ENCODE measurements at places on chromosomes 7 and 10. TPM values are rescaled to one million over a fixed set of nuclear protein-coding genes. Genes with fewer than 3 reads are reported as not detected.

DNA sequence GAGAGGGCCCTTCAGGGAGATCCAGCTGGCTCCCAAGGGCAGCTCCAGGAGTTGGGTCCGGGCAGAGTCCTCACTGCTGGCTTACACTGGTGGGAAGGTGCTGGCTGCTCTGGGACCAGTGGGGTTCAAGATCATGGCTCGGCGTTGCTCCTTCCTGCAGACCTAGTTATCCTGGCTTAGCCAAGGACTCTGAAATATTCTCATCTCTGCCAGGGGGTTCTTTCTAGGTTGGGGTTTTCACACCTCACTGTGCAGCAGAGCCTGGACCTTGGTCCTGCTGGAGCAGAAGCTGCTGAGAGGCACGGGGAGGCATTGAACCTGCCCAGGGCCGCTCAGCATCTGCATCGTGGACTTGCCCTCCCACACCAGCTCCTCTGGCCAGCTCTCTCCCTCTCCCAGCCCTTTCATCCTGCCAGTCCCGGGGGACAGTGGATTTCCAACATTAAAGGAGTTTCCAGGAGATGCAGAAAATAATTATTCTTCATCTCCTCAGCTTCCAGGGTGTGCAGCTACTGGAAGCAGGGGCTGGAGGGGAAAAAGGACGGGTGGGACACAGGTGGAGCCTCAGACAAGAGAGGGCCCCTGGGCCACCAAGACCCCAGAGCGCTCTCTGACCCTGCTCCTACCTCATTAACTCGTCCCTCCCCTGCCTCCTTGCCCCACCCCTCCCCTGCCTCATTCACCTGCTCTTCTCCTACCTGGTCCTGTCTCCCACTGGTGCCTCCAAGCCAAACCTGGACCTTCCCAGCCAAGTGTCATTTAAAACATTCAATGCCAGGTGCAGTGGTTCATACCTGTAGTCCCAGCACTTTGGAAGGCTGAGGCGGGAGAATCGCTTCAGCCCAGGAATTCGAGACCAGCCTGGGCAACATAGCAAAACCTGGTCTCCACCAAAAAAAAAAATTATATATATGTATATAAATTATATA is 42.5 kb downstream of the JAKMIP3 start:
- DNase-seq: no peak

- no peak for DNase-seq
Observed at GRCh38 chr10:3740157-3740871, 44.7 kb downstream of the KLF6 start.

DNA sequence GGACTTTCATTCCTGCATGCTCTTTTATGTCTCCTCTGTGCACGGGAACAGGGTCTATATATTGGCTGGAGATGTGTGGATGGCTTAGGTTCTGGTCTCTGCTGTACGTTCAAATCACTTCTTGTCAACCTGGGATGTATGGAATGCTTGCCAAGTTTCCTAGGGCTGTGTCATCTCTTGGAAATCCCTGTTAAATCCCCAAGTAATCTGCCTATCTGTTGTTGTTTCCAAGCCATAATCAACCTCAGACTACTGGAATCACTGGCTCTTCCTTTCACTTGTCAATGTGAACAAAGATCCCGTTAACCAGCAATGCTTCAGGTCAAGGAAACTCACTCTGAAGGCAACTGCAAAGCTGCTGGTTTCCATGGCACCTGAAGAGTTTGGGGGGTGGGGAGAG is 93.3 kb upstream of the FAM171A1 start:
- DNase-seq: no peak

SSC4D gene
- total RNA-seq: 3.2 TPM
